ENCODE measurements at places on chromosomes 13 and 19.

- DNase-seq: no peak
Measured at GRCh38 chr13:49995625-49996101, 1.2 kb upstream of the TRIM13 start.

GRCh38 chr13:42066542-42066941 is 18.1 kb downstream of the DGKH start:
- peak; percentile 86 for DNase-seq

DNA sequence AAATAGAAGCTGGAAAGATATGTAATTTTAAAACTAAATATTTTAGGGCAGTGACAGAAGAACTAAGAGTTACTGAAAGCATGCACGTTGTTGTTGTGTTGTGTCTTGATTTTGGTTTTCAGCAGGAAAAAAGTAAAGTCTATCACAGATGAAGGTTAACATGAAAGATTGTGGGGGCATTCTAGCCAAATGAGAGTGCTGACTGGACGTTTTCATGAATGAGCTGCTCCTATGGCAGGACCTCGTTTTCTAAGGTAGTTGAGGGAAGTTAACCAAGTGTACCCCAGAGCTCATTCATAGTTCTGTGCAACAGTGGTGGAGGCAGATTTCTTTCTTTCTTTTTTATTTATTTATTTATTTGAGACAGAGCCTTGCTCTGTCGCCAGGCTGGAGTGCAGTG is 194.6 kb upstream of the IRS2 start:
- DNase-seq: no peak

DNA sequence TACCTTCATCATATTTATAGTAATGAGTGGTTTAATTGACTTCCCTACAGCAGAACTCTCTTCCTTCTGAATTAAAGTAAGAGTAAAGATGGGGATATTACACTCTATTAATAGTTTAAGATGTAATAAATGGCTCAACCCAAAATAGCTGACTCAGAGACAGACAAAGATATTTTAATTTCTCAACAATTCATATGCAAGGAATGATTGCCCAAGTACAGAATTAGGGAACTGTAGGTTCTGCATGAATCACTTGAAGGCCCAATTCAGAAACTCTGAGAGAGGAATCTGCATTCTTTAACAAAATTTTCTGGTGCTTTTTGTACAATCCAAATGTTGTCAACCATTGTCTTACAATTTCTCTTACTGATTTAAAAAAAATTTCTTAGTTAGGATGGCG is 42.9 kb upstream of the PCDH9 start:
- DNase-seq: no peak

GRCh38 chr19:16896146-16897028 is 7.6 kb downstream of the F2RL3 start:
- DNase-seq: no peak

DNA sequence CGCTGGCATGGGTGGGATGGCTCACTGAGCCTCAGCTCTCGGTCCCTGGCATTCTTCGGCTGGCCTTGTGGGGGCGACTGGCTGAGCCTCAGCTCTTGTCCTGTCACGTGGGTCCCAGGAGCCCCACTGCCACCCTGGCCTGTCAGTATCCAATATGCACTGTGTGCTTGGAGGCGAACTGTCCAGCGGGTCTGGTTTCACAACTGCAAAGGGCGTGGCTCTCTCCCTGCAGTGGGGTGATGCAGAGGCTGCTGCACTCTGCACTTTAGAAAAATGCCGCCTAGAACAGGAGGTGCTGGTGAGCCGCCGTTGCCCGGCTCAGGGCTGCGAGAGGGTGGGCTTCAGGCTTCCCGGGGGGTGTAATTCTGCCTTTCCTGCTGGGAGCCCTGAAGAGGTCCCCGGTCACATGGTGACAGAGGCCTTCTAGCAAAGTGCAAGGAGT is 17.0 kb upstream of the TMEM255B start:
- no peak for DNase-seq

- no peak for DNase-seq
Measured at GRCh38 chr13:72648513-72649065, 78.8 kb downstream of the MZT1 start.

DNA sequence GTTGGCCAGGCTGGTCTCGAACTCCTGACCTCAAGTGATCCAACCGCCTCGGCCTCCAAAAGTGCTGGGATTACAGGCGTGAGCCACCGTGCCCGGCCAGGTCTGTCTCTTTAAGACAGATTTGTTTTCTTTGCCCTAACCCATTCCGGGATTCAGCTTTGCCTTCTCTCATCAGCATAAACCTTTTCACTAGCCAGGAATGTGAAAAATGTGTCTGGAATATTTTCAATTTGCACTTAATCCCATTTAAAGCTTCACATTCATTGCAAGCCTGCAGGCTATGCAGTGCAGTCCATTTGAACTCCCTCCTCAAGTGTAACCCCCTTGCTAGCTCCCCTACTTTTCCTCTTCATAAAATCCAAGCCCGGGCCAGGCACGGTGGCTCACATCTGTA is 880 bp upstream of the TMEM160 start:
- peak; percentile 33 for DNase-seq

DNA sequence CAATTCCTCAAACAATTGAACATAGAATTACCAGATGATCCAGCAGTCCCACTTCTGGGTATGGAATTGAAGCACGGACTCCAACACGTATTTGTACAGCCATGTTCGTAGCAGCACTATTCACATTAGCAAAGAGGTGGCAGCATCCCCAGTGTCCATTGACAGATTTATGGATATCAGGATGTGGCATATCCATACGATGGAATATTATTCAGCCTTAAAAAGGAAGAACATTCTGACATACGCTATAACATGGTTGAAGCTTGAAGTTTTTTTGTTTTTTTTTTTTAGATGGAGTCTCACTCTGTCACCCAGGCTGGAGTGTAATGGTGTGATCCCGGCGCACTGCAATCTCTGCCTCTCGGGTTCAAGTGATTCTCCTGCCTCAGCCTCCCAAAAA is 220.6 kb downstream of the ZIC5 start:
- no peak for DNase-seq

- no peak for DNase-seq
Measured at GRCh38 chr19:57406516-57407123, 4.3 kb upstream of the ZNF17 start.

- no peak for DNase-seq
Measured at GRCh38 chr13:46232281-46232680, 20.6 kb downstream of the LRRC63 start.

- no peak for DNase-seq
Measured at GRCh38 chr13:92677571-92677970, 549.0 kb upstream of the GPC6 start.

DNA sequence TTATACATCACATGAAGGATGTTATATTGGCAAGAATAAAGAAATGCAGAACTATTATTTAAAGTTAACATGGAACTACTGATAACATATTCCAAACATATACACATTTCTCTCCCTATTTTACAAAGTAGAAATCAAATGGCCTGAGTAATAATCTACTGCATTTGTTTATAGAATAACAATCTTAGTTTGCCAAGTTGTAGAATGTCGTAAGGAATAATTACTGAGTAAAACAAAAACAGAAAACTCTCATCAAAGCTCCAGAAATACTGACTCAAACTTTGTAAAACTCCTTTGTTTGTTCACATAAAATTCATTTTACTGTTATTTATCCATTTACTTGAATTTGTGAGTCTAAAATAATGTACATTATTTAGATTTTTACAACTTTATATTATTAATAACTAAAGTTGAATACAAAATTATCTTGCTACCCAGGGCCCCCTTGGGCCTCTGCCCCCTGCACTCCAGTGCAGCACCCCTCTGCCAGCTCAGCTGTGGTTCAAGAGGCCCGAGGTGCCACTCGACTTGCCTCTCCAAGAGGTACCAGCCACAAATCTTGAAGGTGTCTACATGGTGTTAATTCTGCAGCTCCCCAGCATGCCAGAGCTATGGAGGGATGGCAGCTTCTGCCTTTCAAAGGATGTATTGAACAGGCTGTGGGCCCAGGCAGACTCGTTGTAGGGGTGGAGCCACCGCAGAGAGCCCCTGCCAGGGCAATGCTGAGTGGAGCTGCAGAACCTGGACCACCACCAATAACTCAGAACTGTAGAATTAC is 2819.7 kb downstream of the PCDH9 start:
- DNase-seq: no peak

GRCh38 chr19:5006201-5006600 is 37.3 kb downstream of the KDM4B start:
- no peak for DNase-seq

DNA sequence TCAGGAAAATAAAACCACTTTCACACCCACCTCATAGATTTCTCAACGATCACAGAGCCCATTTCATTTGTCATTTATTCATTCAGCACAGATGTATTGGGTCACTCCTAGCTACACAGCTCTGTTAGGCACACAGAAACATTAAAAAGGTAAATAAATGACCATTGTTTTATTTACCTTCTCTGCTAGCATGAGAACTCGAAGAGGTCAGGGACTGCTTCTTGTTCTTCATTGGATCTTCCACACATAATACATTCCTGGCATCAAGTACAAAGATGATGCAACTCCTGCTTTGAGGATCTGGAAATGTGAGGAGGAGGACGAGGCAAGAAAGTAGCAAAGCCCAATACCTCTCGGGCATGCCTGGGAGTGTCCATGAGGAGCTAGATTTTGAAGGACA is 168.1 kb downstream of the RBM26 start:
- DNase-seq: no peak

DNA sequence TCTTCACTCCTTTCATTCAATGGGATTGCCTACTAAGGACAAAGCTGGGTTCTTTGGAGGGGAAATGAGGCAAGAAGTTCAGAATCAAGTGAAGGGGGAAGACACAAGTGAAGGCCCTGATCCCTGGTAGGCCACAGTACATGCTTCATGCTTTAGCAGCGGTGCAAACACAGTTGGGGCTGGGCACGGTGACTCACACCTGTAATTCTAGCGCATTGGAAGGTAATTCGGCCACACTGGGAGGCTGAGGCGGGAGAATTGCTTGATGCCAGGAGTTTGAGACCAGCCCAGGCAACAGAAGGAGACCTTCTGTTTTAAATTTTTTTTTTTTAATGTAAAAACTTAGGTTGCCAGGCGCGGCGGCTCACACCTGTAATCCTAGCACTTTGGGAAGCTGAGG is 23.4 kb upstream of the GATAD2A start:
- no peak for DNase-seq

DNA sequence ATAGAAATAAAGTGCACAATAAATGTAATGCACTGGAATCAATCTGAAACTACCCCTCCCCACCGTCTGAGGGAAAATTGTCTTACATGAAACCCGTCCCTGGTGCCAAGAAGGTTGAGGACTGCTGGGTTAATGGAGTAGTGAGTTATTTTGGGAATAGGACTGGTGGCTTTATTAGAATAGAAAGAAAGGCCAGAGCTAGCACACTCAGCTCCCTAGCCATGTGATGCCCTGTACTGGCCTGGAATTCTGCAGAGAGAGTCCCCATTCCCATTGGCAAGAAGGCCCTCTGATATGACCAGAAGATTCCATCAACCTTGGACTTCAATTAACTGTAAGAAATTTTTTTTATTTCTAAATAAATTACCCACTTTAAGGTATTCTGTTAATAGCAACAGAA is 393.5 kb upstream of the PCDH9 start:
- DNase-seq: no peak
